ENCODE measurements at places on chromosomes 5 and 9.

GRCh38 chr5:100407053-100407452, 128.1 kb upstream of the FAM174A start:
- DNase-seq, result no peak

GRCh38 chr9:121721058-121721350, 69.6 kb downstream of the DAB2IP start:
- no peak for DNase-seq

- DNase-seq, result no peak
Measured at GRCh38 chr9:111516061-111516465, 8.9 kb upstream of the ZNF483 start.

DNA sequence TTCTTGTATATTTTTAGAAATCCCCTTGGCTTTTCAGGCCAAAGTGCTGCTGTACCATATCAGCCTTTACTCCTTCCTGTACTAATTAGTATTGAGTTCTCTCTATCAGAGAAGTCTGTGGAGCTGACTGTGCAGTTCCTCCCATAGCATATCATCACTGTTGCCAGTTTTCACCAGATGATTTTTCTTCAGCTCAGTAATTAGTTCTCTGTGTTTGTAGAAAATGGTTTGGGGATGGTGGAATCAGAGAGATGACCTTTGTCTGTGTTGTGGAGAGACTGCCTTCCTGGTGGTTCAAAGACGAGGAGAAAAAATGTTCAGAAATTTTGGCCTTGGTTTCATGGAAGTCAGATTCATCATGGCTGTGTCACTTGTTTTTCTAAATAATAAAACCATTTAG, 227.5 kb upstream of the ACTBL2 start:
- DNase-seq, result no peak

DNA sequence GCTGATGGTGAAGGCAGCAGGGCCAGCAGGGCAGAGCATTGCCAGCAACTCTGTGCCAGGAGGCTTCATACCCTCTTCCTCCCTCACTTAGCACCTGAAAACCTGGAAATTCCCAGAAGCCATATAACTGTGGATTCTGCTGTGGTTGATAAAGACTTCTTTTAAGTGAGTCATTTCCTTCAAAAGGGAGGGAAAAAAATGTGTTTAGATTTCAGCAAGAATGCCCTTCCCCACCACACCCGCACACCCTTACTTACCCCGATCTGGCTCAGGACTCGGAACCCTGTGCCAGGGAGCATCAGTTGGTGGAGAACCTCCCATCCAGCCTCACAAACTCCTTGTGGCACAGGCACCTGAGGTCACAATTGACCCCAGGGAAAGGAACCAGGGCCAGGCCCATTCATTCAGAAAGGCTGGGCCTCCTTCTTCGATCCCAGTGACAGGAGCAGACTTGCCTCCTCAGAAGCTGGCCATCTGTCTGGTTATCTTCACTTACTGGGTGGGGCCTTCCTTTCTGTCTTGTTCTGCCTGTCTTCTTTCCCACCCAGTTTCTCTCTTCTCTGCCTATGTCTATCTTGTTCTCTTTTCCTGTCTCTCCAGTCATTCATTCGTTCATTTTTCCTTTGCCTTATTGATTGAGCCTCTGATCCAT, 62.6 kb downstream of the PLAC8L1 start:
- no peak for DNase-seq

All from amygdala (tissue), 56 donors.